ENCODE measurements at places on chromosomes 11 and 22.

- peak; percentile 9 for DNase-seq
These were observed 17.4 kb upstream of the PRAME start for GRCh38 chr22:22576244-22576988.

DNA sequence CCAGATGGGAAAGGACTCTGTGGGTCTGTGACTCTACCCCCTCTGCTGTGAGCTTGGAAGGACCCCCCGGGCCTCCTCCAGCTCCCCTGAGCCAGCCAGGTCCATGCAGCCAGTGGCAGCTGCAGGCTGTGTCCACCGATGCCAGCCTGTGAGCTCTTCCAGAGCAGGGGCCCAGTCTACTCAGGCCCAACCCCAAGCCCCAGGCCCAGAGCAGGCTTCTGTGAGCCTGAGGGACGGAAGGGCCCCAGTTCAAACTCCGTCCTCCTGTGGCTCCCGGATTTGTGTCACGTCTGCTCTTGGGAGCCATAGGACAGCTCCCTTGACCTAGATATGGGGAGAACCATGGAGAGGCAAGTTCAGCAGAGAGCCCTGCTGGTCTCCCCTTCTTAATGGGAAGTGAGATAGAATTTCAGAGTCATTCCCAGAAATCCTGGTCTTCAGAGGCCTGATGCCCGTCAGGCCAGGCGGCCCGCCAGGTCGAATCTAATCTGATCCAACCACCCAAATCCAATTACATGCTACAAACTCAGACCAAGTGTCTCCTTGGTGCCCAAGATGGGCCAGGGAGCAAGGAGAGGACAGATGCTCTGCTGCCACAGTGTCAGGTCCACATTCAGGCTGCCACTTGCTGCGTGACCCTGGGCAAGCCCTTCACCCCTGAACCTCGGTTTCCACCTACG is 75.1 kb downstream of the SCUBE1 start:
- DNase-seq = no peak

GRCh38 chr11:21369947-21370346 is 700.6 kb downstream of the NELL1 start:
- DNase-seq = no peak

DNA sequence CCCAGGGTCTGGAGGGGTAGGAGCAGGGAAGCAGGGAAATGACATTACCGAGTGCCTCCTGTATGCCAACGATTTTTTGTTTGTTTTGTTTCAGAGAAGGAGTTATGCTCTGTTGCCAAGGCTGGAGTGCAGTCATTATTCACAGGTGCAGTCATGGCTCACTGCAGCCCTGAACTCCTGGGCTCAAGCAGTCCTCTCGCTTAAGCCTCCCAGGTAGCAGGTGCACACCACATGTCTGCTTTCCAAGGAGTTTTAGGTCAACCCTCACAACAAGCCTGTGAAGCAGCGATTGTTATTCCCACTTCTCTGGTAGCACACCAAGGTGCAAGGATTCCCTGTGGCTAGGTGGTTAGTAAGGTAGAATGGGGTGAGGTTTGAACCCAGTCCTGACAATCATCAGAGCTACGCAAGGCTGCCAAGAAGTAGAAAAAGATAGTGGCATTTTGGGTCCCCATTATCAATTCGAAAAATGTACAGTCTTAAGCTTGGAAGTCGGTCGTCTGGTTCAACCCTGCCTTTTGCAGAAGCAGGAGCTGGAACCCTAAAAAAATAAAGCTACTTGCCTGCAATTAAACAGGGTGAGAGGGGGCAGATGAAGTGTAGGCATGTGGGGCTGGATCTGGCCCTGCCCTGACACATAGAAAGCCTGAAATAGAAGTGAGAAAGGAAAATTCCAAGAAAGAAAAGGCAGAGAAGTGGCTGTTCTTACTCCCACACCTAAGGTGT is 9.1 kb downstream of the UCP3 start:
- DNase-seq = no peak

- no peak for DNase-seq
These were observed 154.5 kb upstream of the C11orf87 start for GRCh38 chr11:109267293-109268095.

DNA sequence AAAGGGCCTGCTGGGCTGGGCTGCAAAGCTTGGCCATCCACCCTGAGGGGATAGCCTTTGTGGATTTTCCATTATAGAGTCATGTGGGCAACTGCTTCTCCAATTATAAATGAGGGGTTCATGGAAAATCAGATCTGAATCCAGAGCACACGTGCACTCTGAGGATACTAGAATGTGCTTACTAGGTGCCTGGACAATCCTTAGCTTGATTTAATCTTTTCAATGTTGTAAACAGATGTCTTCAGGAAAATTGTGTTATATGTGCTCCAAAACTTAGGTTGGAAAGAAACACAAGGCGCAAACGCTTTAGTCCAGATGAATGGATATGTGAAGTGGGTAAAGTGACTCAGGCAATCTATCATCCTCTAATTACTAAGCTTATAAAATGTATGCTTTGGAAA is 92.0 kb downstream of the SLC17A6 start:
- DNase-seq = no peak

GRCh38 chr11:124890683-124891372 is 6.8 kb downstream of the ROBO4 start:
- no peak for DNase-seq

GRCh38 chr22:31676700-31677099 is 14.7 kb upstream of the PISD start:
- peak; percentile 93 for DNase-seq

GRCh38 chr11:47378010-47378835 is at the start of gene SPI1:
Gene SPI1, minus strand, starts transcription at chr11:47378547. Its CDS starts 194 bp downstream, at chr11:47378353.
- no peak for DNase-seq

- peak; percentile 82 for DNase-seq
These were observed 6.0 kb upstream of the MAPK11 start for GRCh38 chr22:50276143-50276542.

GRCh38 chr11:95132956-95133355 is 43.3 kb downstream of the ENDOD1 start:
- no peak for DNase-seq

DNA sequence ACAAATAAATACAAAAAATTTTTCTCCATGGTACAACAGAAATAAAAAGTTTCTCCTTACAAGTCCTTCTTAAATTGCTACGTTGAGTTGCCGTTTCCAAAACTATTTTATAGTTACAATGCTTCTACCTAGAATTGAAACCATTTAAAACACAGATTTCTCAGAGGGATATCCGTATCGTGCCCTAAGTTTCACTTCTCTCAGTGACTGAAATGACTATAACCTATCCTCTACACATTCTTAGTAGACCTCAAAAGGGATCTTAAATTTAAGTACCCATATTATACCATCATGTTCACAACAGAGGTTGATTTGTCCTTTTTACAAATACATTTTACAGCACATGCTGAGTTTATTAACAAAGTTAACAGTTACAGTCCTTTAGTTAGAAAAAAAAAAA is 44.1 kb downstream of the USP28 start:
- DNase-seq = no peak

GRCh38 chr11:19631712-19632498 is 80.7 kb upstream of the NAV2 start:
- no peak for DNase-seq

- no peak for DNase-seq
These were observed 63.4 kb downstream of the GRAMD1B start for GRCh38 chr11:123493349-123494063.

- no peak for DNase-seq
These were observed 20.6 kb downstream of the STARD10 start for GRCh38 chr11:72773291-72773690.

- no peak for DNase-seq
These were observed 59.3 kb upstream of the ANO1 start for GRCh38 chr11:70018816-70019215.

- DNase-seq = no peak
These were observed 35.9 kb downstream of the APOL1 start for GRCh38 chr22:36288571-36289405.
